ENCODE measurements at places on chromosomes 11 and 22.

DNA sequence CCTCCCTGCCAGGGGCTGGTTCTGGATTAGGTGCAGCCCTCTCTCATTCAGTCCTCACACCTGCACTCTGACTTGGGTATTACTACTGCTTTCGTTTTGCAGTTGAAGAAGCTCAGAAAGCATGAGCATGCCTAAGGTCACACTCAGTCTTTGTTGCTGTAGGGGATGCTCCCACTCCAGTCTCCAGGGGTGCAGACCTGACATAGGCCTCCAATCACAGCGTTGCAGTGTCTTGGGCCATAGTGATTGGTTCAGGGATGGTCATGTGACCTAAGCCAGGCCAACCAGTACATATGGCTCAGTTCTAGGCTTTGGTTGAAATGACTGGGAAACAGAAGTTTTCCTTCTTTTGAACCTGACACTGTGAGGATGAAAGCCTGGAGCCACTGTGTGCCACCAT, 61.7 kb downstream of the FBXO7 start:
- no peak for DNase-seq

DNA sequence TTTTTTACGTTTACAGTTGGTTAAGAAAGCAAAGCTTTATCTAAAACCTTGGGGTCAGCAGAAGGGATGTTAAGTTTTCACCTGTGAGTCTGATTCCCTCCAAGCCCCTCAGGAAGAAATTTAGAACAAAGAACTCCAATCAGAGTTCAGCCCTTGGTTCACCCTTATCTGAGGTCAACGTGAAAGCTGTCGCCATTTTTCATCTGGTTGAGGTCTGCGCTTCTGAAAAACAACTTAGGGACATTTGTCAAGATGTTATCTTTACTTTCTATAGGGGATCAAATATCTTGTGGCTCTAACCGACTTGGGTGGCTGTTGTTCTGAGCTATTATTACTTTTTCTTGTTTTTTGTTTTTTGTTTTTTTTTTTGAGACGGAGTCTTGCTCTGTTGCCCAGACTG, 30.0 kb downstream of the RGL4 start:
- no peak for DNase-seq

DNA sequence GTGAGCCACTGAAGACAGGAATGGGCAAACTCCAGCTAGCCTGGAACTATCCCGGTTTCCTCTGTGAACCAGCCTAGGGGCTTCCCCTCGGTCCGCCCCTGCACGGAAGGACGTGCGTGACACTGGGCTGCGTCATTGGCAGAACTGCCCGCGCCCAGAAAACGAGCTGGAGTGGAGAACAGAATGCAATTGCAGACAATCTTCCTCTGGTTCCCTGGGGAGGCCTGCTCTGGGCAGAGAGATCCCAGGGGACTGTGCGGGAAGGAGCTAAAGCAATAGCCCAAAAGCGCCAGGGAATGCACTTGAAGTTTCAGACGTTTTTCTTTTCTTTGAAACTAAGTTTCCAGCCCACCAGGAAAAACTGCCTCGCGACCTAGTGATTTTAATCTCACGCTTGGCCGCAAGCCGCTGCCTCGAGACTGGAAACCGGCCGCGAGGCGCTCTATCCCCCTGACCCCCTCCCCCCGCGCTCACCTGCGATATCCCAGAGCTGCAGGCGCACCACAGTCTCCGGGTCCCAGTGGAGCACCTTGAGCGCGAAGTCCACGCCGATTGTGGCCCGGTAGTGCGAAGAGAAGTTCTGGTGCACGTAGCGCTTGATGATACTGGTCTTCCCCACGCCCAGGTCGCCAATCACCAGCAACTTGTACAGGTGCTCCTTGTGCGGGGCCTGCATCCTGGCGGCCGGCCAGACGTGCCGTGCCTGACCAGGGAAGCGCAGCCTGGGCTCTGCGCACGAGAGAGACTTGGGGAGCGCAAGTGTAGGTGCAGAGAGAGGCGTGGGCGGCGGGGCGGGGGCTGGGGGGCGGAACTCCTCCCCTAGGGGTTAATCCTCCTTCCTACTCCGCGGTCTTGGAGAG, at the start of gene RAB38:
Gene RAB38 (minus strand): TSS at position 735 of the 860 bp plus-strand sequence. CDS start 59 bp downstream, at position 676.
- peak; percentile 70 for DNase-seq

GRCh38 chr22:30968015-30968923, at the start of gene MORC2:
TSS of gene MORC2 (minus strand) at chr22:30968774. CDS start at chr22:30967889, 885 bp downstream.
- peak; percentile 77 for DNase-seq

- DNase-seq = no peak
Observed at GRCh38 chr11:74013141-74013540, 4.3 kb upstream of the UCP3 start.

DNA sequence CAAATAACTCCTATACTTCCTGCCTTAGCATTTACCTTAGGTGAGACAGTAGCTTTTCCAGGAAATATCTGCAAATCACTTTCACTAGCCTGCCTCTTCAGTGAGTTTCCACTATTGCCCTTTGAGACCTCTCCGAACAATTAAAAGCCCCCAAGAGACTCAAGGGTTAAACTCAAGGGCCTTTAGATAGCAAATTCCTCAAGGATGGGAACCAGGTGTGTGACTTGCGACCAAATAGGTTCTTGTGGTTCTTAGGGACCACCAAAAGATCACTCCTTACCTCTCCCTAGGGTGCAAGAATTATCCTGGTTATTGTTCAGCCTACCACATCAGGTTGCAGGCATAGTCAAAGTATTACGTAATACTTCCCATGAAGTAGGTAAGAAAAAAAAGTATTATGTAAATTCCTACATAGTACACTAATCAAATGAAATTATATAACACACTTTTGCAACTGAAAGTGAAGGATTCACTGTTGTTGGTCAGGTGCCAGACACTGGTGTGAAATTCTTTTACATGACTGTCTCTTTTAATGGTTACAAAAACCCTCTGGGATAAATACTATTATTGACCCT, 1.4 kb upstream of the RDX start:
- DNase-seq = no peak

DNA sequence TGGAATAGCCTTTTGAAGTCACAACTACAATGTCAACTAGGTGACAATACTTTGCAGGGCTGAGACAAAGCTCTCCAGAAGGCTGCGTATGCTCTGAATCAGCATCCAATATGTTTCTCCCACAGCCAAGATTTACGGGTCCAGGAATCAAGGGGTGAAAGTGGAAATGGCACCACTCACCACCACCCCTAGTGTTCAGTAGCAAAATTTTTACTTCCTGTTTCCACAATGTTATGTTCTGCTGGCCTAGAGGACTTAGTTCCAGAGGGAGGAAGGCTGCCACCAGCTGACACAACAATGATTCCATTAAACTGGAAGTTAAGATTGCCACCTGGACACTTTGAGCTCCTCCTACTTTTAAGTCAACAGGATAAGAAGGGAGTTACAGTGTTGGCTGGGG, 68.5 kb upstream of the MPEG1 start:
- no peak for DNase-seq

DNA sequence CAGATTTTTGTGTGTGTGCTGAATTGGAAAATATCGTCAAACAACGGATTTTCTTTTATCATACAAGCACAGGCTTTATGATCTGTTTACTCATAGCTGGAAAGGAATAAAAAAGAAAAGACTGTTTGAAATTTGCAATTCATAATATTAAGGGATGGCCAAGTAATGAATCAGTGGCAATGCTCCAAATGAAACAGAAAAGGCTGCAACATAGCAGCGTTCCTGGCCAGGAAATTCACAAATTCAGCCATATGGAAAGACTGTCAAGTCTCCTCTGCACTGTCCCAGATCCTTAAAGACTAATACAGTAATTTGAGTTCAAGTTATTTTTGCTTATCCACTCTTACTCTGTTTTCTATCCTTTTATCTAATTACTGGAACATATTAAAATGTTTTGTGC, 98.2 kb downstream of the MSANTD4 start:
- DNase-seq = peak; percentile 19

GRCh38 chr11:18790883-18791206, 753 bp downstream of the PTPN5 start:
- DNase-seq = no peak

GRCh38 chr11:60984636-60985035, 13.2 kb downstream of the CD6 start:
- no peak for DNase-seq

GRCh38 chr11:131099013-131099412, 182.7 kb upstream of the SNX19 start:
- DNase-seq = no peak

DNA sequence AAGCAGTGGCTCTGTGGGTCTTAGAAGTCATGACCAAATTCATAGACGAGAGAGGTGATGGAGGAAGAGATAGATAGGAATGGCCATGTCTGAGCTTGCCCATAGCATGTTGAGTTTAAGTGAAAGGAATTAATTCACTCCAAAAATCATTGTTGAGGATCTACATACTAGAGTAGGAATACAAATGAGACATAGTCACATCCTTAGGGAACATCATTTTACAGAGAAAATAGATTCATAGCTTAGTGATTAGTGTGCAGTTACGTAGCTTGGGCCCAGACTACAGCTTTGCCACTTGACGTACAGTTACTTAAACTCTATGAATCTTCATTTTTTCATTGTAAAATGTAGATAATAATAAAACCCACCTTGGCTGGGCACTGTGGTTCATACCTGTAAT, 21.4 kb upstream of the BMAL1 start:
- no peak for DNase-seq

GRCh38 chr11:74546752-74547151, 45.6 kb upstream of the POLD3 start:
- no peak for DNase-seq

GRCh38 chr22:36964106-36964505, 50.7 kb downstream of the CSF2RB start:
- no peak for DNase-seq

DNA sequence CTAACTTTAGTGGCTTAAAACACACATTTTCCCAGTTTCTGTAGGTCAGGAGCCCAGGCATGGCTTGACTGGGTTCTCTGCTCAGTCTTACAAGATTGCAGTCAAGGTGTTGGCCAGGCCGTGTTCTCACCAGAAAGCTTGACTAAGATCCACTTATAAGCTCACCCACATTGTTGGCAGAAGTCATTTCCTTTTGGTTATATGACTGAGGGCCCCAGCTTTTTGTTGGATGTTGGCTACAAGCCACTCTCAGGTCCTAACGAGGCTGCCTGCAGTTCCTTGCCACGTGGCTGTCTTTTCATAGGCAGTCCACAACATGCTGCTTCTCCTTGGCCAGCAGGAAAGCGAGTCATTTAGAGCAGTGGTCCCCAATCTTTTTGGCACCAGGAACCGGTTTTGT, 79.3 kb upstream of the CRTAM start:
- no peak for DNase-seq

DNA sequence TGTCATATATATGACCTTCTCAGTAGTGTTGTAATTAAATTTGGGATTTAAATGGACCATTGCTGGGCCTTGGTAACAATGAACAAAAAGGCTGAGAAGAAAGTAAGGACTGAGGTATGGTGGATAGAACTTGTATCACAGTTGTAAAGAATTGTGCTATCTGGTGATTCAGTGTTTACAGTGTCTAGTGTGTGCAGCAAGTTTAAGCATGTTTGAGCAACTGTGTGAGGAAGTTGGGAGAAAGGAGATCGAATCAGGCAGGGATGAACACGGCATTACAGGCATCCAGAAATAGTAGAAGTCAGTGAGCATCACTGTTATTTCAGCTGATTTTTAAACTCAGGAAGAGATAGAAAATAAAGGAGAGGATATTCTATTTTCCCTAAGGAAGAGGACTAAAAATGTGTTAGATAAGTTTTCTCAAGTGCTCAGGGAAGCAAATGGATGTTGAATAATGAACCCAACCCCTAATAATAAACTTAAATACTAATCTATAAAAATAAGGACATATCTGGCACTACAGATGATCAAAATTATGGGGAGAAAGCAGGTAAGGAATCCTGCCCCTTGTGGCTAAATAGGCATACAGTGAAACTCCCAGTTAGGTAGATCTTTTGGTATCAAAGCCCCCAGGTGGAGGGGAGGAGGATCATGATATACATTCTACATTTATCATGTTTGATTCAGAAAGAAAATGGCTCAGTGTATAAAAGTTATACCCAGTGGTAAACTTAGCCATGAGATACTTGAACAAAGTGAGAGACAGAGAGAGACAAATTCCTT, 361.0 kb upstream of the ANO3 start:
- no peak for DNase-seq

DNA sequence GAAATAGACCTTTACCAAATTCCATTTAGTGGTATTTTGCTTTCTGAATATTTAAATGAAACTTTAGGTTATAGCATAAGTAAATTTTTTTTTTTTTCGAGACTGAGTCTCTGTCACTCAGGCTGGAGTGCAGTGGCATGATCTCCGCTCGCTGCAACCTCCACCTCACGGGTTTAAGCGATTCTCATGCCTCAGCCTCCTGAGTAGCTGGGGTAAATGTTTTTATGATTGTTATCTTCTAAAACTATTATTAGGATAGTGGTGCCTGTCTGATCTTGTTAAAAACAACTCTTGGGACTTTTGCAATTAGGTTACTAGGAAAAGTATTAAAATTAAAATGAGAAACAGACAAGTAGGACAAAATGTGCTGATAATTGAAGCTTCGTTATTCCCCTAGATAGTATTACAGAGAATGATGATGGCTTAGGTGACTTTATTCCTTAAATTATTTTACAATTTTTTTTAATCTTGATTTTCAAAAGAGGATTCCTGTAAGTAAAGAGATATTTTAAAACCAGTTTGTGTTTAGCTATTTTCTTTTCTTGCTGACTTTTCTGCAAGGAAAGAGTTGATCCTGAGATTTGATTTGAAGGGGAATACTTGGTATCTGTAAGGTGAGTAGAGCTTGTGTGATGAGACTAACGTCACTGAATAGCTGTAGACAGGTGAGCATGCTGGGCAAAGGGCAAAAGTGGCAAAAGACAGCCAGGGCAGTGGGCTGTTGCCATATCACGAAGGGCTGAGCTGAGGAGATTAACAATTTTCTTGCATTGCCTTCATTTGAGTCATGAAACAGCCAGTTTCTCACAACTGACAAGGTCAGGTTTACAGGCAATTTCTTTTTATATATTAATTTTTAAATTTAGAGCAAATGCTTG, 20.8 kb downstream of the CRKL start:
- DNase-seq = no peak

Data from kidney glomerular epithelial cell (primary cell).